ENCODE measurements at places on chromosomes 1 and 21.
A peak's percentile ranks its signal among the peaks of the same experiment; 100 is the strongest.

DNA sequence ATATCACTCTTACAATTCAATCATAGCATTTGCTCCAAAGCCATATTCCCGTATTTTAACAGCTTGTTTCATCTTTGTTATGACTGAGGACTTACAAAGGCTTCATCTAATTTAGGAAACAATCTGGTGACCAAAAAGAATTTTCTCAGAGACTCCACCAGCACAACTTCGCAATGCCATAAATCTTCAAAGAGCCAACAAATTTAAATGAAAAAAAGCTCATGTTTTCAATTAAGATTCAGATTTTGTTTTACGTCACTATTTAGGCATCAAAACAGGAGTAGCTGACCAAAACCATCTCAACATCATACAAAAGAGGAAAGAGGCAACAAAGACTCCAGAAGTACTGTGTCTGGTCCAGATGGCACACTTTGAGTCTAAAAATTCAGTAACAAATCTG lies 373.3 kb downstream of the TTLL7 start:
- H3K27ac ChIP-seq = no peak overlapping the region
- no peaks in the 10 kb centered on the region for H3K36me3 ChIP-seq
- H3K4me1 ChIP-seq = no peaks in the 10 kb centered on the region
- DNase-seq = no peak

- DNase-seq = no peak
- H3K27me3 ChIP-seq = peaks cover 2% of the 10 kb centered on the region
- no peak overlapping the region for H3K4me3 ChIP-seq
- no peaks in the 10 kb centered on the region for H3K36me3 ChIP-seq
Observed at GRCh38 chr1:112141923-112142322, 152.5 kb upstream of the KCND3 start.

- H3K4me3 ChIP-seq = no peak overlapping the region
- DNase-seq = no peak
- H3K27ac ChIP-seq = no peak overlapping the region
Observed at GRCh38 chr21:14492931-14493330, 53.2 kb downstream of the SAMSN1 start.

GRCh38 chr1:155320252-155320651 lies 442 bp upstream of the RUSC1 start:
- peaks cover 49% of the 10 kb centered on the region for H3K36me3 ChIP-seq
- H3K27me3 ChIP-seq = no peaks in the 10 kb centered on the region
- peaks cover 38% of the 10 kb centered on the region for H3K4me1 ChIP-seq
- H3K27ac ChIP-seq = peak overlapping the region; percentile 29
- H3K4me3 ChIP-seq = peak overlapping the region; percentile 65

DNA sequence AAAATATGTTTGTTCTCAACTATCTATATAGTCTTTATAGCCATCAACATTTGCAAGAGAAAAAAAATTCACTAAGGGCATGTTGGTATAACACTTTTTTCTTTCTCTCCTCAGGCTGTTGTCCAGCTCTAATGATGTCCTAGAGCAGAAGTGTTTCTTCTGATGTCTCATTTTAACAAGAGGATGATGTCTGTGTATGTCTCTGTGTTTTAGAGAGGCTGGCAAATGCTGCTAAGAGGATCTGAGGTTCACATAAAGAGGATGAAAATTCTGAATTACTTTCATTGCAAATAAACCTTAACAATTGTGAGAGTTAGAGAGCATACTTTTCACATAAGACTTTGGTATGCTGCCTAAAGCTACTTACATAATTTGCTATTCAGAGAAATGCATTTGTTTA lies 2.6 kb upstream of the BRINP3 start:
- H3K27me3 ChIP-seq = peaks cover 26% of the 10 kb centered on the region
- H3K4me3 ChIP-seq = no peak overlapping the region
- no peak for DNase-seq
